ENCODE measurements at places on chromosomes 1 and 21.

- peak; percentile 20 for DNase-seq
Observed at GRCh38 chr1:166479052-166479631, 312.3 kb upstream of the FAM78B start.

- DNase-seq = no peak
Observed at GRCh38 chr21:45383111-45383614, 21.8 kb upstream of the COL18A1 start.

DNA sequence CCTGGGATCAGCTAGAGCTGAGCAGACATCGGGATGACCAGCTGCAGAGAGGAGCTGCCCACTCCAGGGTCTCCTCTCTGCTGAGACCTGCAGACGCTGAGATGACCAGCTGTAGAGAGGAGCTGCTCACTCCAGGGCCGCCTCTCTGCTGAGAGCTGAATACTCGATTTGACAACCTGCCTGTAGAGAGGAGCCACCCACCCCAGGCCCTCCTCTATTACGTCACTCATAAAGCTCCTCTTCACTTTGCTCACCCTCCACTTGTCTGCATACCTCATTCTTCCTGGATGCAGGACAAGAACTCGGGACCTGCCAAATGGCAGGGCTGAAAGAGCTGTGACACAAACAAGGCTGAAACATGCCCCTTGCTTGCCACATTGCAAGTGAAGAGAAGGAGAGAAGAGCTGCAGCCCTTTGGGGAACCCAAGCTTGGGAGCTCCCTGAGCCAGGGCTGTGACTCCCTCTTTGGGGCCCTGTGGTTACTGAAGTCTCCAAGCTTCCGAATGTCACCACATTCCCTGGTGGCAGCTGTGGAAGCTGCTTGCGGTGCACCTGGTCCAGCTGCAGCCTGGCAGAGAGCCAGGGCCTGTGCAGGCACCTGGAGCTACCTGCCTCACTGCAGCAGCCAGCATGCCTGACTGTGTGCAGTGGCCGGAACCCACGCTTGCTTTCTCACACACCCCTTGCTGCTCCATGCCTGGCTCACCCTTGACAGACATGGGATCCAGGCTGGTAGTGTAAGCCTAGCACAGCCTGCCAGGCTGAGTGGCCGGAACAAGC lies 59.6 kb downstream of the CC2D1B start:
- no peak for DNase-seq

GRCh38 chr1:203640117-203640516 lies 13.5 kb downstream of the ATP2B4 start:
- DNase-seq = no peak

DNA sequence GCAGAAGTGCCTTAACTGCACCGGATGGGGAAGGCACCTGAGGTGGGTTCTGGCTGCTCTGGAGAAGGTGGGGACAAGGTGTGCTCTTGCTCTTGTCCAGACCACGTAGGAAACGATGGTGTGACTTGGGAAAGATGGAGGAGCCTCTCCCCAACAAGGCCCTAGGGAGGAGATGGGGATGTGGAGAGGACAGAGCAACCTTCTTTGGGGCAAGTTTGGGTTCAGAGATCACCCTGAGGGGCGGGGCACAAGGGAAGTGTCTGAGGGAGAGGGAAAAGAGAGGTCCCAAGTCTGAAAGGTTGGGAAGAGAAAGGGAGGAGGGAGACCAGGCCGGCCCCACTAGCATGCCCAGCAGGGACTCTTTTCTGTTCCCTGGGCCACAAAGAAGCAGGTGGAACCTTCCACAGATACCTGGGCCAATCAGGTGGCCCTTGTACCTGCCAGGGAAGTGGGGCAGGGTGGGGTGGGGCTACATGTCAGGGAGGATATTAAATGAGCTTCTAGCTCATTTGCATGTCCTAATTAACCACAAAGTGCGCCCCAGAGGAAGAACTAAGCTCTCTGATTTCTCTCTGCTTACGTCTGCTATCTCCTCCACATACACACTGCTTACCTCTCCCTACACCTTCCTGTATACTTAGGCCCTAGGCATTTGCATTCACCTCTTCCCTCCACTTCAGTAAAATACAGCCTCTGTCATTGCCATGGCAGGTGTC lies 15.9 kb downstream of the INKA2 start:
- no peak for DNase-seq
